ENCODE measurements at places on chromosomes 1 and 21. TPM values are rescaled to one million over a fixed set of nuclear protein-coding genes. Genes with fewer than 3 reads are reported as not detected.

- H3K27me3 ChIP-seq = no peaks in the 10 kb centered on the region
- DNase-seq = no peak
- H3K27ac ChIP-seq = no peak overlapping the region
- no peak overlapping the region for H3K4me3 ChIP-seq
- peaks cover 14% of the 10 kb centered on the region for H3K36me3 ChIP-seq
- no peaks in the 10 kb centered on the region for H3K4me1 ChIP-seq
Measured at GRCh38 chr1:229325853-229326487, 16.9 kb downstream of the CCSAP start.

DNA sequence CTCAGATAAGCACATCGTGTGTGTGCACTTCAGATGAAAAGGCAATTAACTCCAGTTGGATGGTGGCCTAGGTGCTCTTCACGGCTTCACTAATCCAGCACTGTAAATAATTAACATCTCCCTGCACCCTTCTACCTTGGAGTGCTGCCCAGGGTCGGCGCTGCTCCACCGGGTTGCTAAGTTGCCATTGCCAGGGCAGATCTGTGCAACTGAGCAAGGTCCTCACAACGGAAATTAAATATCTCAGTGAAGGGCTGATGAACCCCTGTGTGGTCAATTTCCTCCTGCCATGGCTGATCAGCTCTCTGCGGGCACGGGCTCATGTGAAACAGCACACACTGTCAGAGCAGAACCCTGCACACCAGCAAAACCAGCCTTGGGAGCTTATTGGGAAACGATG, 63.2 kb downstream of the SYDE2 start:
- H3K36me3 ChIP-seq = no peaks in the 10 kb centered on the region
- no peaks in the 10 kb centered on the region for H3K4me1 ChIP-seq
- no peaks in the 10 kb centered on the region for H3K27me3 ChIP-seq
- no peak for DNase-seq
- no peak overlapping the region for H3K4me3 ChIP-seq
- no peak overlapping the region for H3K27ac ChIP-seq

DNA sequence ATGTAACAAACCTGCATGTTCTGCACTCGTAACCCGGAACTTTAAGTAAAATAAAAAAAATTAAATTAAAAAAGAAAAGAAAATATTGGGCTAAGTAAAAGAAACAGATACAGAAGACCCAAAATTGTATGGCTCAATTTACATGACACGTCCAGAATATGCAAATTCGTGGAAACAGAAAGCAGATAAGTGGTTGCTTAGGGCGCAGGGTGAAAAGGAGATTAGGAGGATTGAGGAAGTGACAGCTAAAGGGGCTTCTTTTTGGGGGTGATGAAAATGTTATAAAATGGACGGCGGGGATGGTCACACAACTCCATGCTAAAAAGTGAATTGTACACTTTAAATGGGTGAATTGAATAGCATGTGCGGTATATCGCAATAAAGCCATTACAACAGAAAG, 27.4 kb upstream of the ZBTB21 start:
- H3K4me3 ChIP-seq = no peak overlapping the region
- H3K27me3 ChIP-seq = no peaks in the 10 kb centered on the region
- DNase-seq = no peak
- H3K36me3 ChIP-seq = no peaks in the 10 kb centered on the region
- H3K4me1 ChIP-seq = peaks cover 33% of the 10 kb centered on the region
- H3K27ac ChIP-seq = no peak overlapping the region

GRCh38 chr21:16891821-16892220, 621.0 kb upstream of the CXADR start:
- DNase-seq = peak; percentile 97
- no peak overlapping the region for H3K4me3 ChIP-seq
- H3K27me3 ChIP-seq = no peaks in the 10 kb centered on the region
- H3K27ac ChIP-seq = peak overlapping the region; percentile 26
- peaks cover 4% of the 10 kb centered on the region for H3K4me1 ChIP-seq

DNA sequence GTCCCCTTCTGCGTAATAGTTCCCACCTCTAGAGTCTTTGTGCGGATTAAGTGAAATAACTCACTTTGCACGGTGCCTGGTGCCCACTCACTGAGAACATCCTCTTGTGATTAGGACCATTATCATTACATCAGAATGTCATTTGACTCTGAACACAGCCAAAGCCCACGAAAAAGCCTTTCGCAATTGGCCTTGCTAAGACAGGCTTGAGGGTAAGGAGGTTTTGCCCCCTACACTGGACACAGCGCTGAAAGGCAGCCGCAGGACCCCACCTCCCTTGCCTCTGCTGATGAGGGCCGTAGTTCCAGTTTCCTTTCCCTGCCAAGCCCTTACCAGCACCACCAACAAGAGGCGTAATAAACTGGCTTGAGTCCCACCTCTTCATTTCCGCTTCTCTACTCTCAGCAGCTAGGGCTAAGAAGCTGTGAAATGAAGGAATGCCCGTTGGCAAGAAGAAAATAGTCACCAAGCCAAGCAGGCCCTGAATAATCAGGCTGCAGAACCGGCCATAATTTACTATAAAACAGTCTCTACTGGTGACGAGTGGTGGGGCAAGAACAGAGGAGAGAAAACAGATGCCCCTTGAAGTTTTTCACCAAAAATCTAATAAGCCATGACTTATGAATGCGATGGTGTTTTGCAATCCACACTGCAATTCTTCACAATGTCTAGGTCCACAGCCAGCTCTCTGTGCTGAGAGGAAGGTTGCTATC, 53.1 kb downstream of the SH3GLB1 start:
- peak; percentile 77 for DNase-seq
- H3K4me1 ChIP-seq = no peaks in the 10 kb centered on the region
- H3K27me3 ChIP-seq = peaks cover 4% of the 10 kb centered on the region

GRCh38 chr1:97677702-97678101, 243.1 kb downstream of the DPYD start:
- no peaks in the 10 kb centered on the region for H3K4me1 ChIP-seq
- no peak overlapping the region for H3K27ac ChIP-seq
- H3K4me3 ChIP-seq = no peak overlapping the region
- H3K36me3 ChIP-seq = no peaks in the 10 kb centered on the region

- H3K27me3 ChIP-seq = no peaks in the 10 kb centered on the region
- no peak overlapping the region for H3K4me3 ChIP-seq
- DNase-seq = no peak
- H3K27ac ChIP-seq = no peak overlapping the region
- H3K36me3 ChIP-seq = peaks cover 25% of the 10 kb centered on the region
Measured at GRCh38 chr1:55117941-55118340, 78.6 kb downstream of the PCSK9 start.

- H3K27me3 ChIP-seq = no peaks in the 10 kb centered on the region
- H3K4me1 ChIP-seq = peaks cover 75% of the 10 kb centered on the region
- H3K27ac ChIP-seq = peak overlapping the region; percentile 63
- H3K4me3 ChIP-seq = peak overlapping the region; percentile 8
- DNase-seq = peak; percentile 78
- no peaks in the 10 kb centered on the region for H3K36me3 ChIP-seq
Measured at GRCh38 chr1:181099152-181100014, 10.9 kb downstream of the IER5 start.

The COL24A1 gene
- 5.6 TPM for total RNA-seq

Measured in astrocyte (in vitro differentiated cells and primary cell).